ENCODE measurements at places on chromosomes 2 and 18.

- DNase-seq = no peak
Measured at GRCh38 chr2:196696423-196697079, 57.0 kb downstream of the CCDC150 start.

DNA sequence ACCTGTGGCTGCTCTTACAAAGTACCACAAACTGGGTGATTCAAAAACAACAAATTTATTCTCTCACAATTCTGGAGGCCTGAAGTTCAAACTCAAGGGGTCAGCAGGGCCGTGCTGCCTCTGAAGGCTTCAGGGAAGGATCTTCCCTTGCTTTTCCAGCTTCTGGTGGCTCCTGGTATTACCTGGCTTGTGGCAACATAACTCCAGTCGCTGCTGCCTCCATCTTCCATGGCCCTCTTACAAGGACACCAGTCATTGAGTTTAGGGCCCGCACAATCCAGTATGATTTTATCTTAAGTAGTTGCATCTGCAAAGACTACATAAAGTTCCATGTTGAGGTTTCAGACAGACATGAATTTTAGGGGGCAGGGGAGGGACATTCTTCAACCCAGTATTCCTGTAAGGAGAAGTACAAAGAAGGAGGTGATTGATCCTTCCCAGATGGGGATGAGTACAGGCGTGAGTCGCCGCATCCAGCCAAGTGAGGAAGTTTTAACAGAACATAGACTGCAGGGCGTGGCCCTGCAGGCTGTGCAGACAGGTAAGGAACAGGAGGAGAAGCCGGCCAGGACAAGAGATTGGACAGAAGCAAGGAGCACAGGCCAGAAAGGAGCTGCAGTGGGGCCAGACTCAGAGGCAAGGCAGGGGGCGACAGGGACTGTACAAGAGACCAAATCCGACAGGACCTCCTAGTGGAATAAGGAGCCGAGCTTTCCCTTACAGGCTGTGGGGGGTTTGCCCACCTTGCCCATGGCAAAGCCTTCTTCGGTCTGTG is 44.4 kb upstream of the BZW1 start:
- DNase-seq = no peak

DNA sequence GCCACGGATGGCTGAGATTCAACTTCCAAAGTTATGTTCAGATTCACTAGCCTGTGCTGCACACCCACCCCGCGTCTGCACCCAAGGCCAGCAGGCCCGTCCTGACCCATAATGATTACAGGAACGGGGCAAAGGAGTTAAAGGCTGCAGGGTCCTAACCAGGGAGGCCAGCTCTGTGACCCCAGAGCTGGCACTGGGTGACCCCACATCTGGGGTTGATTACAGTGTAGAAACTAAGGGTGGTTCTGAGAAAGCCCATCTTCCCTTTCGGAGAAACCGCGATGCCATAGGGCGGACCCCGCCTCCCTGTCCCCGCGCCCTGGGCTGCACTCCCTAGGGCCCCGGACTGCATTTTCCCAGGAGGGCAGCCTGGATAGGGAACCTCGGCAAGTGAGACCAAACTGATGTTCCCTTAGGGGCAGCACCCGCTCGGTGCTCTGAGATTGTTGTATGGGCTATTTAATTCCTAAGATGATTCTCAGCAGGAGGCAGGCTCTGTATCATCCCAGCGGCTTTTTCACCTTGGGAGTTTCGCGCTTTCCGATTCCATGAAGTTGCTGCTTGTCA is 2.2 kb upstream of the GPR148 start:
- DNase-seq = no peak

- DNase-seq = no peak
Measured at GRCh38 chr2:189770590-189771322, 8.2 kb upstream of the OSGEPL1 start.

- DNase-seq = no peak
Measured at GRCh38 chr18:30676053-30676480, 366.5 kb downstream of the DSC3 start.

DNA sequence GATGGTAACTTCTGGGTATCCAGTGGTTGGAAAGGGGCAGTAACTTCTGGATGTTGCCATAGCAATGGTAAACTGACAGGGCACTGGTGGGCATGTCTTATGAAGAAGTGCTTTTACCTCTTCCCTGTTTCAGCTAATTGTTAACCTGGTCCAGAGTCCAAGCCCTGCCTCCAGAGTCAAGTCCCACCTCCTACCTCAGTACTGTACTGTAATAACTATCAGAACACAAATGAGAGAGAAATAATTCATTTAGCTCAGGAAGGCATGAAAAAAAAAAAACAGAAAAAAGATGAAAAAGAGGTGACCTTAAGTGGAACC is 237.0 kb downstream of the ZNF804A start:
- no peak for DNase-seq

DNA sequence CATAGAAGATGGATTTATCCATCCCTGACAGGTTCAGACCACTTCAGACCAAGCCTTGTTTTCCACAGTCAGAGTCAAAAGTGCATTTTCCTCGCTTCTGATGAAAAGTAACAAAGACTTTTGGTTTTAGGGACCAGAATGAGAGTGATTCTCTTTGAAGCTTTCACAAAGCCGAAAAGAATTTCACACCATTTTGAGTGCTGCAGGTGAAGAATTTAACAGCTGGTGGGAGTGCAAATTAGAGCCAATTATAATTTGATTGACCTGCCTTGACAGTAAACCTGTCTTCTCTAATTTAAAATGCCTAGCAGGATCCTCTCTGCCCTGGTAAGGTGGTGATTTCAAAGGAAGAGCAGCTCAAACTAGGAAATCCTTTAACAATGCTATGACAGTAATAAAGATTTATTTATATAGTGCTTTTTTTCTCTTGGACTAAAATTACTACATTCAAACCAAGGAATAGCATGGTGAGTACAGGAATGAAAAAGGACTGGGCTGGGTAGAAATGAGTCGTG is 241.6 kb downstream of the HRH4 start:
- DNase-seq = no peak

- DNase-seq = no peak
Measured at GRCh38 chr18:54240629-54241107, 16.2 kb upstream of the MBD2 start.

GRCh38 chr2:30956995-30957394 is 149.7 kb upstream of the CAPN13 start:
- no peak for DNase-seq

Data from stimulated activated CD8-positive, alpha-beta memory T cell treated with anti-CD3 and anti-CD28 coated beads, Interleukin-4, amount 100 ng/mL, for 1 hour (primary cell).